ENCODE measurements at places on chromosomes 11 and 22.

DNA sequence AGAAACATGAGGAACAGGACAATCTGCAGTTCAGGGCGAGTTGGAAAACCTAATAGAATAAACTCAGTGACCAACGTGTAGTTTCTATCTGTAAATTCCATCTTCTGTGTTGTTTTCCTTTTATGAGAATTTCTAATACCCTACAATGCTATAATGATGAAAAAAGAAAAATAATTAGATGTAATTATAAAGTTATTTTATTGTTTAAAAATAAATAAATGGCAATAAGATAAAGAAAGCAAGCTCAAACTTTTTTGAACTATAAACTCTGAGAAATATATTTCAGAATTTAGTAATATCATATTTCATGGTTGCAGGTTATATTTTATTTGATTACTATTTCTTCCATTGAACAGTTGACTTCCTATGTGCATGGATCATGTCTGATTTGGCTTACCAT, at the start of gene OR5I1:
Gene OR5I1 (minus strand): TSS at position 101 of the 400 bp plus-strand sequence. CDS start 0 bp downstream, at position 101.
- no peak for DNase-seq

DNA sequence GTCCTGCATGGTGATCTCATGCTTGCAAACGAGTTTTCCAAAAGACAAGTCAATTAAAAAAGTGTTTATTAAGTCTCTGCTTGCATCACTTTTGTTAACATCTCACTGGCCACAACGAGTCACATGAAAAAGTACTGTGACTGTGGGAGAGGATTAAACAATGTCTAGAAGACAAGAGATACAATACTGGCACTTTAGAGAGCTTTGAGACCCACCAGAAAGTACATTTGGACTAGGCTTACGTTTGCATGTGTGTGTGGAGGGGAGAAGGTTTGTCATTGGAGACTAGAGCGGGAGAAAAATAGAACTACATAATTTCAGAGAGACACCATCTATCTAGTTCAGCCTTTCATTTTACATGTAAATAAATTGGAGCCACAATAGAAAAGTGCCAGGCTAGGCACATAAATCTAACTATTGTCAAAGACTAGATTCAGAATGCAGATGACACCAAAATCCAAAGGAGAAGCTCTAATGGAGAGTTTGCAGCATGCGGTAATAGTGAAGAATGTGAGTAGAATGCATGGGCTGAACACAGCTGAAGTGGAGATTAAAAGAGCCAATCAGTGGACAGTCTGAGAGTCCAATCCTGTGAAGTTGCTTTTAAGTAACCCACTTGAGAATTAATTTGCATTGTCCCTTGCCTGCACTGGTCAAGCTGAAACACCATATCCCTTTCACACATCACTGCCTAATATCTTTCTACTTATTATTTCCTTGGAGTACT, 977.4 kb upstream of the FAT3 start:
- no peak for DNase-seq

GRCh38 chr11:33575311-33575710, 125.3 kb downstream of the C11orf91 start:
- DNase-seq, result no peak

GRCh38 chr22:21025763-21026755, 6.3 kb downstream of the SLC7A4 start:
- no peak for DNase-seq
